ENCODE measurements at places on chromosomes 16 and 17. TPM values are rescaled to one million over a fixed set of nuclear protein-coding genes. Genes with fewer than 3 reads are reported as not detected.

GRCh38 chr17:17361867-17362539, 58.8 kb downstream of the NT5M start:
- no peak for DNase-seq

GRCh38 chr16:86672179-86672863, 94.0 kb downstream of the FOXL1 start:
- no peak for DNase-seq

The CHST4 gene
- not detected for total RNA-seq

The PLA2G10 gene
- not detected for total RNA-seq

The MAP3K14 gene
- 2.0 TPM for total RNA-seq

The NGFR gene
- total RNA-seq: 0.07 TPM

DNA sequence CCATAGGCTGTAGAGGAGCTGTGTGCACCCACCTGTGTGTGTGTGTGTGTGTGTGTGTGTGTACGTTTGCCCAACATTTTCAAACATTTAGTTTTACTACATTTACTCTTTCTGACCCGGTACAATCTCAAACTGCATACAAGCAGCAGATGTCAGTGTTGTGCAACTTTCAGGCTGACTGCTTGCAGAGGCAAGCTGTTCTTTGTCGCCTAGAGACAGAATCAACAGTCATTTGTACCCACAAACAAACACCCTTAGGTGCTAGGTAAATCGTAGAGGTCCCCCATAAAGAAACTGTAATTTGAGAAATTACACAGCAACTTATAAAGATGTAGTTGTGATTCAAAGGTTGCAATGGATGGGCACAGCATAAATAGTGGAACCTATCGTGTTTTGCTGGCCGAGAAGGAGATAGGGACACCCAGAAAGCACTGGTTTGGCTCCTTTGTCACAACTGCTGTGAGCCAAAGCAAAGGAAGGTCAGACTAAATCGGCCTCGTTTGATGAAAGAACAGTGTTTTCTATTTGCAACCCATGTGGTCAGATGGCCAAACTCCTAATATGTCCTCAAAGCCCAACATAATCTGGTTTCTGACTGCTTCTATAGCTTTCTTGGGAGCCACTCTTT, 478.4 kb downstream of the TOX3 start:
- no peak for DNase-seq

The GSPT1 gene
- 63.0 TPM for total RNA-seq

- DNase-seq: no peak
Measured at GRCh38 chr17:17305281-17305801, 2.2 kb downstream of the NT5M start.

The FBXL16 gene
- total RNA-seq: 0.20 TPM

DNA sequence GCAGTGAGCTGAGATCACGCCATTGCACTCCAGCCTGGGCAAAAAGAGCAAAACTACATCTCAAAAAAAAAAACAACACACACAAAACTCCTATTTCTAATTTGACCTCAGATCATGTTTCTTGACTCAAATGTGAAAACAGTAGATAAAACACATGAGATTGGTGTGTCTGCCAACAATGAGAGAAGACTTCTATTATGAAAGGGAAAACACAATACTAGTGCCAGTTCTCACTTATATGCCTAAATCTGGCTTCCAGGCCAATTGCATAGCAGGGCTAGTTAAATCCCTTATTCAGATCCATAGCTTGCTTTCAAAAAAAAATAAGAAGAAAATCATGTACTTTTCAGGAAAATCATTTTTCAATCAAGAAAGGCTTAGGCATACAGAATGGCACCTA, 39.4 kb downstream of the AP1G1 start:
- no peak for DNase-seq

DNA sequence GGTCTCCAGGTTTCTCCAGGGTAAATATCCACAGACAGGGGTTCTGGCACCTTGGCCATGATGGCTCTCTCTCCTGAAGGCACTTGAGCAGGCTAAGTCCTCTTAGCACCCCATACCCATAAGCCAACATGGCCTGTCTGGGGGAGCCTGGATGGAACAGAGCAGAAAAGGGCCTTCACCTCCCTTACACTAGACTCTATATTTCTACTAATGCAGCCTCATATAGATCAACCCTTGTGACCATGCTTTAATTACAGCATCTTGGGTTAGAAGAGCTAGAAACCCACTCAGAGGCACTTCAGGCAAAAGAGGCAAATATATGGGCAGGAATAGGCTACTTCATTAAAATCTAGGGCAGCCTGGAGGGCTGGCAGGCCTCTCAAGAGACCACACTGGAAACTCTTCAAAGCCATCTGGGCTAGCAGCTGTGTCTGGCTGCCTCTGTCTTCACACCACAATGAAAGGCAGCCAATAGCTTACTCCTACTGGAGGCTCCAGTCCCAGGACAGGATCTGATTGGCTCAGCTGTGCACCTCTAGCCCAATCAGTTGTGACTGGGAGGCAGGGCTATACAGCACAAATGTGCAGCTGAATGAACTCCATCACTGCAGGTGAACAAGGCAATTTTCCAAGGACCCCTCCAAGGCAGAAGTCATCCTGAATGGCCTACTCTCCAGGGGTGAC, 4.7 kb upstream of the CDT1 start:
- no peak for DNase-seq

DNA sequence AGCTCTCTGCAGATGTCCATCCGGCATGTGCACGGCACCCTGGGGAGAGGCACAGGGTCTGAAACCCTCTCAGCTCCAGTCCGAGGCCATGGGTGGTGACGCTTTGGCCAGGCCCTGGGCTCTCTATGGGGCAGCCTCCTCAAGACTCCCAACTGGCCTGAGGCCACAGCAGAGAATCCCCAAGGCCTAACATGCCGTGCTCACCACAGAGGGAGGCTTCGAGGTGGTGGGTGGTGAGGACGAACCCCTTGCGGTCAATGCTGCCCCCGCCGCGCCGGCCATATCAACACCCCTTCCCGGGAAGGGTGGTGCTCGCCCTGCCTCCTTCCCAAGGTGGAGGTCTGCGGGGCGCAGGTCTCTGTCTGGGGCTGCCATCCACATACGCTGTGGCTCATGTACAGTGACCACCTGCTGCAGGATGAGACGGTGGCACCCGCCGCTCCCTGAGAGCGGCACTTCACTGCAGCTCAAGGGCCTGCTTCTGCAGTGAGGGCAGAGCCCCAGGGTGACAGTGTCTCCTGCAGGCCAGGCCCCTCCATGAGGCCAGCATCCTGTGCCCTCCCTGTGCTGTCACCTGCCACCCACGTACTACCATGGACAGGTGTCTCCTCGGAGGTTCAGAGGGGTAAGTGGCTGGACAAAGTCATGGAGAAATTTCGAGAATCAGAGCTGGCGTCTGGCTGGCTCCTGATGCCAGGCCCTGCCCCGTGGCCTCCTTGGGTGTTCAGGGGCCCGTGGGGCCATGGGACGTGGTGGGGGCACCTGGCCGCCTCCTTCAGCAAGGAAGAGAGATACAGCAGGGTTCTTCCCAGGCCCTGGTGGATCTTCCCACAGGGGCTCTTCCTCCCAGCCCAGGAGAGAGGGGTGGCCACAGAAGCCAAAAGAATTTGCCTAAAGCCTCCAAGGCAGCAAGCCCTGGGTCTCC, 54.6 kb upstream of the ACSF3 start:
- DNase-seq: no peak

The GSG1L gene
- total RNA-seq: not detected

GRCh38 chr17:5785338-5785737, 201.0 kb upstream of the NLRP1 start:
- DNase-seq: peak; percentile 7

DNA sequence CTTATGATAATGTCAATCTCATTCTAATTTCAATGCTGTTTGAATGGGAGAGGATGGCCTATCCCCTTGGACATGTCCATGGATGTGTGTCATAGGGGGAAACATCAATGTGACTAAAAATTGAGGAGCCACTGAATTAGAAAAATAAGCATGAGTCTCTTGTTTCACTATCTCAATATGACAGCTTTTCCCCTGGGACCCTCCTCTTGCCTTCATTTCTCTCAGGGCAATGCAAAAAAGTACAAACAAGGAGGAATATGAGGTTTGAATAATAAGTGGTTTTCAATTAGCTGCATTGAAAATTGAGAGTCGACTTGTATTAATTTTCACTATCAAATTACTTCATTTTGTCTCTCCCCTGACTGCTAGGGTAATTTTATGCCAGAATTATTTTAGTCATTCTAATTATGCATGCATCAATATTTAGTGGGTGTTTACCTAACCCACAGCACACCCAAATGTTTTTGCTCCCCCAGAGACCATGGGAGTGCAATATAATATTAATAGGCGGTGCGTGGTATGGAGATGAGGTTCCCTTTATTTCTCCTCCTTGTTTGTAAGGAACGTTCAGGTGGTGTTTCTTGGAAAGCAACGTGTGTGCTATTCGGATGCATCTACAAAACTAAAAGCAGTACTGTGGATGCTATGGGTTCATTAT, 6.8 kb upstream of the SDR42E1 start:
- DNase-seq: no peak

DNA sequence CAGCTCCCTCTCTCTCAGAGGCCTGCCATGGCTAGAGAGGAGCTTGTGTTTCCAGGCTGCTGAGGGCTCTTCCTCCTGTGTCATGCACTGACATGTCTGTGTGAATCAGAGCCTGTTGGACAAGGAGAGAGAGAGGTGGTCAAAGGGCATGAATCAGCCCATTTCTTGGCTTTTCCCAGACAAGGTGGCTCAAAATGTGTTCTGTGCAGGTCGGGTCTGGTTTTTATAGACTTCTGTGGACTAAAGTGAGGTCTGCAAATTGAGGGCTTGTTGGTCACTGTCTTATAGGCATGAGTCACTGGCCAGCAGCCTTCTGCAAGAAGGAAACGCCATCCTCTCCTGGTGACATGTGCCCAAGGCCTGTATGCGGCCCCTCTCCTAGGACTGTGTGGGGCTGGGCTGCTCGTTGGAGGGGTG, 97.9 kb downstream of the FOXL1 start:
- DNase-seq: no peak

- DNase-seq: no peak
Measured at GRCh38 chr16:20873331-20873730, 26.8 kb downstream of the DCUN1D3 start.

DNA sequence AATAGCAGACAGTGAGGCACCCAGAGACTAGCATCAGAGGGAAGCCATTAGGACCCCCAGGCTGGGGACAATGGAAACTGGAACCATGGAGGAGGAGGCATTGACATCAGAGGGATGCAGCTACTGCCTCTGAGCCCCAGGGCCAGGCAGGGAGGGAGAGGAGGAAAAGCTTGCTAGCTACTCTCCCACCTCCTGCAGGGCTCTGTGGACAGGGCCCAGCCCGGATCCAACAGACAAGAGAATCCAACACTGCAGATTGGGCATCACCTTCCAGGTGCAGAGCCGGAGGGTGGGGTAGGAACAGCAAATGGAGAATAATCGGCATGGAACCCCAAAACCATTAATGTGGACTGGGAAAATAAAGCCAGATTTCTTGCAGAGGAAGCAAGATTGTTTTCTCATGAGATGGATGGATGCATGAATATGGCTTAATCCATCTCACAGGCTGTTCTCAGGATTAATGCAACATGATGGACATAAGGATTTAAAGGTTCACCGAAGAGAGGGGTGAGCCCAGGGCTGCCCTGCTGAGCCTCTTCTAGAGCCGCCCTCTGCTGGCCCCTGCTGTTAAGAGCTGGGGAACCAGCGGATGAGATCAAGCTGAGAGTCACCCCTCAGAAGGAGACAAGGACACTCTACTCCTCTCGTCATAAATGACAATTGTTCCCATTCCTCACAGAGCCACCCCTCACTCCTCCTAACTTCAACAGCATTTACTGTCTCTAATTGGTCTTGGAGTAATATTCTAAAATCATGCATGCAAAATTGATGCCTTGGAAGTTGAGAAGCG, 48.8 kb downstream of the DNAH3 start:
- DNase-seq: no peak

- no peak for DNase-seq
Measured at GRCh38 chr16:20053336-20053735, 20.4 kb downstream of the GPR139 start.

DNA sequence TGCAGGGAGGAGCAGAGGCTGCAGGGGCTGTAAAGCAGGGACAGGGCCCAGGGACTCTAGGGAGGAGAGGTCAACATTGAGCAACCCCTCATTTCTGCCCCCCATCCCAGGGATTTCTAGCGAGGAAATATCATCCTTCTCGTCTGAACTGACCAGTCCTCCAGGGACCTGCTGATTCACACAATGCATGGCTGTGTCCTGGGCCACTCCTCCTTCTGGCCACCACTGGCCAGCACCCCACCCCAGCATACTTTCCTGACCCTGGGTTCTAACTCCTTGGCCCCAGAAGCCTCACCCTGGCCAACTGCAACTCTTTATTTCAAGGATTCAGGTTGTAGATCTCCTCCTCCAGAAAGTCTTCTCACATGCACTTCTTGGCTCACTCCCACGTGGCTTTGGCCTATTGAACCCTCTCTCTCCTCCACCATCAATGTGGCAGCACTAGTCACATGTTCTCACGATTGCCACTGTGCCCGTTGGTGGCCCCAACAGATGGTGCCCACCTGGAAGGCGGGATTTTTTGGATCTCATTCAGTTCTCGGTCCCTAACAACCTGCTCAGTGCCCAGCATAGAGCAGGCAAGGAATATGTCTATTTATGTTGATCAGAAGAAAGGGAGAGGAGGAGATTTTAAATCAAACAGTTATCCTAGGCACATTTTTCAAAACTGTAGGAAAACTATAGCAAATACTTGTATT, 41.5 kb downstream of the CUEDC1 start:
- DNase-seq: no peak

The CNGB1 gene
- 0.11 TPM for total RNA-seq

The CD68 gene
- 2.0 TPM for total RNA-seq

The TBC1D3D gene
- total RNA-seq: not detected

- no peak for DNase-seq
Measured at GRCh38 chr16:67750466-67750865, 31.4 kb upstream of the GFOD2 start.

DNA sequence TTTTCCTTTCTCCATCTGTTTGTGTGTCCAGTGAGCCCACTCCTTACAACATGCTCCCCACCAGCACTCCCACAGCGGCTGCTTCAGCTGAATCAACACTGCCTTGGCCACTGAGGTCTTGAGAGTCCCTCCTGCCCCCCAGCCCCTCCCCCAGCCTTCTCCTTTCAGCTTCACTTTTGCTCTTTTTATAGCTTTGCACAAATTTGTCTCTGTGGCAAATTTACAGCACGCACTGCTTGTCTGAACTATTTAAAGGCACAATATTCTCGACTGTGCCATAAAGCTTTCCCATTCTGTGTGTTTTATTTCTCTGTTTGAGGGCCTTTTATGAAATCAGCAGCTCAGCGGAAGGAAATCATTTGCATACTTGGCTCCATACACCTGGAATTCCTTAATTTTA, 579.3 kb downstream of the TOX3 start:
- no peak for DNase-seq

DNA sequence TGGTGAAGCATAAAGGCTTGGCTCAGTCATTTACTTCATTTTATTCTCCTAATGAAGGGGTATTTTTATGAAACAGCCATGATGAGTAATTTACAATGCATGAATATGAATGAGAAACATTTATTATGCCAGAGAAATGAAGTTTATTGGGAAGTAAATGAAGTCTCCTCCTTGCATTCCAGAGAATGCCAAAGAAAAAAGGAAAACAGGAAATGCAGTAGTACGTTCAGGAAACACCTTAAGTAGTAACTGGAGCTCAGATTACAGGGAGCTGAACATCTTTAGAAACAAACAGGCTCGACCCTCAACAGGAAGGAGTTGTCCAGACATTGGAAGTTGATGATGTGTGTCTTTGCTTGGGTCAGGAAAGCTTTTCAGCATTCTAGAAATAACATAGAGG, 4.6 kb downstream of the KRT34 start:
- peak; percentile 33 for DNase-seq

GRCh38 chr16:3696425-3697218, 20.7 kb downstream of the TRAP1 start:
- DNase-seq: no peak

Measured in pulmonary artery endothelial cell (primary cell).